Stimulated activated CD4-positive, alpha-beta T cell treated with anti-CD3 and anti-CD28 coated beads, Interleukin-1b, Interleukin-23, amount 100 ng/mL, for 1 hour (primary cell): ENCODE measurements at places on chromosomes 3 and 15.

- no peak for DNase-seq
These were observed 25.6 kb downstream of the DCUN1D1 start for GRCh38 chr3:182954553-182955235.

GRCh38 chr15:91238644-91239425, 138.8 kb downstream of the SV2B start:
- DNase-seq, result no peak

DNA sequence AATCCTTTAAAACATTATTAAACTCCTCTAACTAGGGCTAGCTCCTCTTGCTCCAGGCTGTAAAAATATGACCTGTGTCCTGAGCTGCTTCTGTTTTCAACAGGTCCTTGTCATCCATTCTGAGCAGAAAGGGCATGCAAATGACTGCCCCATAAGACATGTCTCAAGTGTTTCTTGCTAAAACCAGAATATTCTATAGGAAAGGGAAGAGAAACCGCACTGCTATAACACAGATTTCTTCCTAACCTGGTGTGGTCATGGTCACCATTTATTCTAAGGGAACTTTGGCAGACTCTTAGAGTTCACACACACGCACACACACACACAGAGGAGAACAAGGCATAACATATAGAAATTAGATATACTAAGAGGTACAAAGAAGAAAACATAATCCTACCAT, 34.2 kb upstream of the B3GNT5 start:
- DNase-seq, result no peak

DNA sequence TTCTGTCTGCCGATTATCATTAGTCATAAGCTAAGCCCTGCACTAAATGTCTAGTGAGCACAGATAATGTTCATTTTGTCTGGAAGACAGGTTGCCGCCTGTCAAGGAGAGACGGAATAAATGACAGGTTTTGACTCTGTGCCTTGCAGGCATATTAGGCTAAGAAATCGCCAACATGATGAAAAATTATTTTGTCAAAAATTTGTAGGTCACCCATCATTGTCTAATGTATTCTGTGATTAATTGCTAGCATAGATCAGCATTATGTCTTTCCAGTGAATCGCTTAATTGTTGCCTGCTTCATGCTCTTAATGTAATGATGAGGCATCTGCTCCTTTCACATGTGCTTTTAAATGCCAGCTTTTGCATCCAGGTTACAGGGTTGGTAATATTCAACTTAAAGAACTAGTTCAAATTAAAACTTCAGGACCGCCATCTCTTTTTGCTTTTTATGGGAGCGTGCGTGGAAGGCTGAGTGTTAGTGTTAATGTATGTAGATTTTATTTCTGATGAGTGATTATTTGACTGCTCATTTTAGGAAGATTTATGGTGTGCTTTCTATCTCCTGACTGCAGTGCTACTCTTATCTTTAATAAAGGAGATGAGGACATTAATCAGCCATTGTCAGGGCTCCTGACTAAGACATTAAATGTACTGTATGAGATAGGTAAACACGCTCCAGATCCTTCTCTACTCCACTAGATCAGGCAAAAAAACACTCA, 120.8 kb upstream of the MEIS2 start:
- DNase-seq, result no peak

DNA sequence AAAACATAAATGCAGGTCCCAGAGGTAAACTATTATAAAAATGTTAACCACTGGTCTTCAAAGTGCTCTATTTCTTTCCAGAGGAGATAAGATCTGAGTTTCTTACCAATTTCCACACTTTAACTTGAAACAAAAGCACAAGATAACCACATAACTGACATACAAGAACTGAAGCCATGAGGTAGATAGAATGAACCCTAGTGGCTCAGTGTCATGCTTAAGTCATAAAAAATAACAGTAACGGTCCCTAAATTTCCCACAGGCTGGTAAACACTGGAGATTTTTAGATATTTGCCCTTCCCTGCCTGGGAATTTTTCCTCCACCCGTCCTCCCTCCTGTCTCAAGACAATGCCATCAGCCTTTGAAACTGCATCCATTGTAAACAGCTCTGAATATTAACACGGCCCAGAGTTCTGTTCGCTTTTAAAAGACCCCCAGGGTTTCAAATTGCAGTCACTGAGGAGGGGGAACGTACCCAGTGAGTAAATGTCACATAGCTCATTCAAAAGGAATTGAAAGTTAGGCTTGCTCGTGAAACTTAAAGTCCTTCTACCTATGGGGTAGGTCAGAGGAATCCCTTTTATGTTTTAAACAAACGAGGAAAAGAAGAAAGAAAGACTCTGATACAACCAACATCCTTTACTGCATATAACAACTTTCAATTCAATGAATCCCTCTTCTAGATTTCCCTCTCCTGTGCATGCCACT, 5.7 kb downstream of the LRIG1 start:
- DNase-seq, result no peak

- DNase-seq, result no peak
These were observed 100.6 kb downstream of the DNAJB8 start for GRCh38 chr3:128366136-128366535.
